ENCODE measurements at places on chromosomes 7 and 10. TPM values are rescaled to one million over a fixed set of nuclear protein-coding genes. Genes with fewer than 3 reads are reported as not detected.

GRCh38 chr7:131753620-131754222 is 197.3 kb upstream of the PODXL start:
- no peak for DNase-seq

The TMEM176A gene
- total RNA-seq = not detected

The GRID1 gene
- total RNA-seq = not detected

The SEMA4G gene
- total RNA-seq = 0.31 TPM

DNA sequence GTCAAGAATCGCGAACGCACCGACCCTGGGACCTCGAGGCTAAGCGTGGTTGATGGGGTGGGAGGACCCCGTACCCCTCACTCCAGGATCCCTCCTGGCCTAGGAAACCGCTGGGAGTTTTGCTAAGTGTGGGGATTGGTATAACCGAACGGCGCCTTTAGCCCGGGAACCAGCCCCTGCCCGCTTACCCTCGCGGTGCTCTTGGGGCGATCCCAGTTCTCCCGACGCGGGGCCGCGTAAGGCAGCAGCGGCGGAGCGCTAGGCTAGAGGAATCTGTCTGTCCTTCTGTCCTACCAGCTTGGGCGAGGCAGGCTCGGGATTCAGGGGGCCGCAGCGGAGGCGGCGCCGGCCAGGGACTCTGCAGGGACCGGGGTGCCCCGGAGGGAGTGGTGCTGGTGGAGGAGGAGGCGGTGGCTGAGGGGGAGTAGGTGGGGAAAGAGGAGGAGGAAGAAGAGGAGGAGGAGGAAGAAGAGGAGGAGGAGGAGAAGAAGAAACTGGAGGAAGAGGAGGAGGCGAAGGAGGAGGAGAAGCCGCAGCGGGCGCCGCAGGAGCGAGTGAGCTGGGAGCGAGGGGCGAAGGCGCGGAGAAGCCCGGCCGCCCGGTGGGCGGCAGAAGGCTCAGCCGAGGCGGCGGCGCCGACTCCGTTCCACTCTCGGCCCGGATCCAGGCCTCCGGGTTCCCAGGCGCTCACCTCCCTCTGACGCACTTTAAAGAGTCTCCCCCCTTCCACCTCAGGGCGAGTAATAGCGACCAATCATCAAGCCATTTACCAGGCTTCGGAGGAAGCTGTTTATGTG is 439 bp upstream of the EMX2 start:
- DNase-seq = no peak

The CDK14 gene
- 1.6 TPM for total RNA-seq

GRCh38 chr10:89646889-89647657 is 2.0 kb upstream of the PANK1 start:
- no peak for DNase-seq

- no peak for DNase-seq
These were observed 533.0 kb downstream of the PTPRN2 start for GRCh38 chr7:158054611-158055010.

GRCh38 chr7:25537662-25538375 is 309.5 kb upstream of the NPVF start:
- no peak for DNase-seq

- DNase-seq = no peak
These were observed 83.8 kb downstream of the ABCA13 start for GRCh38 chr7:48255046-48255445.

GRCh38 chr7:53491051-53491450 is 455.6 kb downstream of the POM121L12 start:
- no peak for DNase-seq

The KNDC1 gene
- total RNA-seq = 0.54 TPM

DNA sequence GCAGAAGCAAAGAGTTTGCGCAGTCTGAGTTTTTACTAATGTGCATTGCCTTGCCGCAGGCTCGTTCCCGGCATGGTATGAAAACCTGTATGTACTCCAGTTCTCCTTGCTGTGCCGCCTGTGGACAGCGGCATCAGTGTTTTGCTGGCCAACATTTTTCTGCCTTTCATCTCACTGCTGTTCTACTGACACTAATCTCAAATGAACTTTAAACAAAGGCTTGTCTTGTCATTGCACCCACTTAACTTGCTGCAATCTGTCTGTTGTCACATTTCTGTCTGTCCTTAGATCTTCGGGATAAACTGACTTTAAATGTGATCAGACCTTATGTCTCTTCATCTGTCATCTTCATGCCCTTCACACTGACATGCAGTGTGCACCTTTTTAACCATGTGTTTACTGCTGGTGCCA is 71.7 kb upstream of the ZNRF2 start:
- no peak for DNase-seq

DNA sequence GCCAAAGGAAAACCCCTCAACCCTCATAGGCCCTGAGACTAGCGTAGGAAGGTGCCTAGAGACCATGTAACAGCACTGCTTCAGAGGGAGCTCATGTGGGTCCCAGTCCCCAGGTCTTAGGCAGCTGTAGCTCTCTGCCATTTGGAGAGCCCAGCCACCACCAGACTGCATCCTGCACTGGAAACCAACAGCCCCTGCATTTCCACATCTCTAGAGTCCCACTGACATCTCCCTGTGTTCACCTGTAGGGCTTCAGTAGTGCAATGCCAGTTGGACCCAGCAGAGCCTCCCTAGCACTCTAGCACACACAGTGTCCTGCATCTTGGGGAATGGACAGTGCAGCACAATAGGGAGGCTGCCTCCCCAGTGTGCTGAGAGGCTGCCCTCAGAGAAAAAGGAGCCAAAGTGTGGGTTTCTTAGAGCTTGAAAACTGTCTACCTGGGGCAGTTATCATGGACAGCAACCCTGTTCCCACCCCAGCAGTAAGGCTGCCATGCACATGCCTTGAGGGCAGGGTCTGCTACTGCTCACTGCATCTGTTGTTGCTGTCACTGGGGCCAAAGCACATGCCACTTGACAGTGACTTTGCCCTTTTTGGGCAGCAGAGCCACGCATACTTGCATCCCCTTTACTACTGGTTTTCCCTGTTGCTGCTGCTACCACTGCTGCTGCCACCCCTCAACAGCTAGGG is 46.7 kb upstream of the ANTXRL start:
- no peak for DNase-seq

The FFAR4 gene
- not detected for total RNA-seq

DNA sequence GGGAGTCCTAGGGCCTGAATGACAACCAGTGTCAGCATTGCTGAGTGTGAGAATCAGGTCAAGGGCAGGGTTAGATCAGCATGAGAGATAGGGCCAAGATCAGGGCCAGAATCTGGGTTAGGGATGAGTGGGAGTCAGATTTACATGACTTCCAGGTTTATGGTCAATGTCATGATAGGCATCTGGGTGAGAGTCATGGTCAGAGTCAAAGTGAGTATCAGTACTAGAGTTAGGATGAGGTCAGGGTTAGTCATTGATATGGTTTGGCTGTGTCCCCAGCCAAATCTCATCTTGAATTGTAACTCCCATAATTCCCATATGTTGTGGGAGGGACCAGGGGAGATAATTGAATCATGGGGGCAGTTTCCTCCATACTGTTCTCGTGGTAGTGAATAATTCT is 12.3 kb downstream of the MRPS24 start:
- no peak for DNase-seq

GRCh38 chr10:56679578-56679977 is 318.5 kb upstream of the ZWINT start:
- DNase-seq = no peak

GRCh38 chr7:43387932-43388331 is 195.0 kb upstream of the STK17A start:
- no peak for DNase-seq

DNA sequence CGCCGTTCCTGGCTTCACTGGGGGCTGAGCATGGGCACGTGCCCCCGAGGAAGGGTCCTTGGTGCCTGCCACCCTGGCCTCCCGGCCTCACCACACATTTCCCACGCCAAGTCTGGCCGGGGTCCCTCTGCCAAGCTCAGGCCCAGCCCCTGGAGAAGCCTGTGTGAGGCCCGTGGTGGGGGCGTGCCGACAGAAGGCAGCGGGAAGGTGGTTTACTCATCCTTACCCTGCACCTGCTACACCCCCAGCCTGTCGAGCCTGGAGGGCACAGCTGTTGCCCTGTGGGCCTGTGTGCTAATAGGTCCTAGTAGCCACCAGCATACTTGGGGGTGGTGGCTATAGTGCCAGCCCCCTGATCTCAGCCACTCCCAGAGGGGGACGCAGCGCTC is 46.7 kb downstream of the NKX6-2 start:
- DNase-seq = no peak

The AKR1C3 gene
- total RNA-seq = not detected

DNA sequence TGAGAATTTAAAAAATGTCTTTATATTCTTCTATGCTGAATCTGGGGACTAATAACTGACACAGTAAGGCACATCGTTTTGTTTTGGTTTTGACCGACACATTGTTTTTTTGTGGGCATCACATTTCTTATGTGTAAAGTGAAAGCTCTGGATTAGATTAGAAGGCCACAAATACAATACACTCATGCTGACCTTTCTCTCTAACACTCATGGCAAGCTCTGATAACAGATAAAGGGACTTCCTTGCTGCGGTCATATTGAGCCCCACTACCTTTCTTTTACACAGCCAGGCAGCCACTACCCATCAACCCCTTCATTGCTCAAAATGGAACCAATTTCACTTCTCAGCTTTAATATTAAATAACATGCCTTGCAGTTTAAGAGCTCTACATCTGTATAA is 26.0 kb downstream of the PPP1R3A start:
- no peak for DNase-seq

The SFMBT2 gene
- 38.3 TPM for total RNA-seq

The ZCWPW1 gene
- total RNA-seq = 2.0 TPM

Measured in activated T-helper 1 cell treated with anti-CD3 and anti-CD28 coated beads, Interleukin-12 subunit alpha, Interleukin-12 subunit beta, Interleukin-2, Interleukin-4 antibody, amounts not matched to agents 30 ng/mL and 10 ng/mL and 1 ng/mL, durations not matched to agents 14 hours and 24 hours and 36 hours (primary cell).